ENCODE measurements at places on chromosomes 7 and 10. TPM values are rescaled to one million over a fixed set of nuclear protein-coding genes. Genes with fewer than 3 reads are reported as not detected.

Gene CRYGN
- polyA plus RNA-seq, result not detected

Gene CCDC172
- polyA plus RNA-seq, result not detected

Gene TSPAN15
- polyA plus RNA-seq, result 0.13 TPM

Gene TMEM196
- not detected for polyA plus RNA-seq

Gene USP54
- 2.8 TPM for polyA plus RNA-seq

DNA sequence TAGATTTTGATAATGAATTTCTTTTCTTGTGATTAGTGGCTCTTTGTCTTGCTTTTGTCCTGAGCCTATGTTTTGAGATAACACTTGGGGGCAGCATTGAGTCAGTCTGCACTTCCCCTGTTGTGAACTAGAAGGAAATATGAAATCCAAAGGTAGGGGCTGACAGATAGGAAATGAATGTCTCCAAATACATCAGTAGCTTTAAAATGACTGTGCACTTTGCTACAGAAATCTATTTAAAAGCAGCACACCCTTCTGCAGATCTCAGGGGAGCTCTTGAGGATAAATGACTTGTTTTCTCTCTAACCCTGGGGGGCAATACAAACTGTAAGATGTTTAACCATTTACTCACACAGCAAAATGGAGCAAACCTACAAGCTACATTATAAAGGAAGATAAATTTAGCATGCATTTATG, 176.0 kb upstream of the MYO3A start:
- DNase-seq, result no peak

GRCh38 chr7:5695727-5696345, 85.6 kb downstream of the RNF216 start:
- no peak for DNase-seq

GRCh38 chr7:1543826-1544177, 12.2 kb downstream of the TMEM184A start:
- DNase-seq, result no peak

GRCh38 chr10:48231178-48231577, 43.3 kb downstream of the FRMPD2 start:
- DNase-seq, result no peak

GRCh38 chr10:98170249-98171117, 36.0 kb downstream of the R3HCC1L start:
- peak; percentile 59 for DNase-seq

DNA sequence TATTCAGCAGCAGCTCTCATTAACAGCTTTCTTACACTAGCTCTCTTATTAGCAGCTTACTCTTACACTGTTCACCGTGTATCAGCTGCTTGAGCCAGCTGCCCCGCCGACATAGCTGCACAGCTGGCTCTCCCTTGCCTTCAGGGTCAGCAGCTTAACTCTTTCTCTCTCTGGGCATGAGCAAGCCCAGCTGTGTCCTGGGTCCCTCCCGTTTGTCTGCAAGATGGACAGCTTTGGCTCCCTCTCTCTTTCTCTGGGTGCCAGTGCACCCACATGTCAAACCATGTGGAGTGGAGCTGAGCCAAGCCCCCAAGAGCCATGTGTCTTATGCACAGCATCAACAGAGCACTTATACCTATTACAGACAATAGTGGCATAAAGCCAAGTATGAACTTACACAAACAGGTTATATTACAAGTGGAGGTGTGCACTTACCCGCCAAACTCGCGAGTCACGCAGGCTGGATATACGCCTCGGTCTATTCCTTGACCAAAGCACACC, 35.7 kb upstream of the MTPAP start:
- DNase-seq, result peak; percentile 21

DNA sequence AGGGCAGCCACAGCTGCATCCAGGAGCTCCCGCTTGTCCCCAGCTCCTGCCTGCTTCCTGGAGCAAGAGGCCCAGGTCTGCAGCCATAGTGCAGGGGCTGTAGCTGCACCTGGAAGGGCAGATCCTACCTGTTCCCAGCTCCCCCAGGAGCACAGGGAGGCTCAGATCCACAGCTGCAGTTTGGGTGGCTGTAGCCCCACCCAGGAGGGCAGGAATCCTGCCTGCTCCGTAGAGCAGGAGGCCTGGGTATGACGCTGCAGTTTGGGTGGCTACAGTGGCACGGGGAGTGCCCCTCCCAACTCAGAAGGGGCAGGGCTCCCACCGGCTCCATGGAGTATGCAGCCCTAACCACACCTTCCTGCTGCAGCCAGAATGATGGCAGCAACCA, 26.7 kb upstream of the CDCA7L start:
- DNase-seq, result no peak

GRCh38 chr7:16934722-16935340, 53.0 kb upstream of the AGR3 start:
- no peak for DNase-seq

DNA sequence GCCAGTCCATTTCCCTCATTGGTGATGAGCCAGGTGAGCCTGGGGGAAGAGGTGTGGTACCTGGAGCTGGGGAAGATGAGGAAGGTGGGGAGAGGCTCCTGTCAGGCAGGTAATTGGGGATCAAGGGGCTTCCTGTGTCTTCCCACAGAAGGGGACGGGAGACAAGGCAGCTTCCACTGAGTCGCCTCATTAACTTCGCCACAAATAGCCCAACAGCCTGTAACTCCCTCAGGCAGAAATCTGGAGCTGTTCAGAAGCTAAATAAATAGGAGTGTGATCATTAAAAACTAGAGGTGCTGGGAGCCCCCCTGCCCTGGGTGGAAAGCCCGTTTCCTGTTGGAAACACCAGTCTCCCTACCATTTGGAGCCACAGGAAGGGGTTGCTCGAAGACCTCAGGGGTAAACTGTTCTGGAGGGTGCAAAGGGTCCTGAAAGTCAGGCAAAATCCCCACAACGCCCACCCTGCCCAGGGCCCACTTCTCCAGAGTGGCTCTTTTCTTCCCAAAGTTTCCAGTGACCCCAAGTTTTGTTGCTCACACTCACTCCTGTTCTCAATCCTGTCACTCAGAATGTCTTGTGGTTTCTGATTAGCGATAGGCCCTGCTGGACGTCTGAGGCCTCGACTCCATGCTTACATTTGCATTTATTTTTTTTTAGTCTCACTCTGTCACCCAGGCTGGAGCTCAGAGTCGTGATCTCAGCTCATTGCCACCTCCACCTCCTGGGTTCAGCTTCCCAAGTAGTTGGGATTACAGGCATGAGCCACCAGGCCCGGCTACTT, 25.7 kb downstream of the UNC5B start:
- no peak for DNase-seq

DNA sequence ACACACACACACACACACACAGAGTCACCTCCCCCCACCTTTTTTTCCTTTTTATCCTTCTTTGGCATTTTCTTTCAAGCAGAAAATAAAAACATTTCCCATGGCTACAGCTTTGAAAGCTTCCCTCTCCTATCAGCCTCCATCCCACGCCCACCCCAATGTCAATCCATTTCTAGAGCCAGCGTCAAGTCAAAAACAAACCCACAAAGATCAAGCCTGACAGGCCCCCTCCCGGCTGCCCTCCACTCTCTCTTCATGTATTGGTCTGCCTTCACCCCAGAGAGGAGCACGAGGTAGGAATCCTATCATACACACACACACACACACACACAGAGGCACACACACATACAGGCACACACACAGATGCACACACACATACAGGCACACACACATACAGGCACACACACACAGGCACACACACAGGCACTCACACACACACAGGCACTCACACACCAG, 8.0 kb upstream of the TNRC18 start:
- DNase-seq, result no peak

- DNase-seq, result no peak
These were observed 42.5 kb downstream of the ZCCHC24 start for GRCh38 chr10:79402951-79403350.

DNA sequence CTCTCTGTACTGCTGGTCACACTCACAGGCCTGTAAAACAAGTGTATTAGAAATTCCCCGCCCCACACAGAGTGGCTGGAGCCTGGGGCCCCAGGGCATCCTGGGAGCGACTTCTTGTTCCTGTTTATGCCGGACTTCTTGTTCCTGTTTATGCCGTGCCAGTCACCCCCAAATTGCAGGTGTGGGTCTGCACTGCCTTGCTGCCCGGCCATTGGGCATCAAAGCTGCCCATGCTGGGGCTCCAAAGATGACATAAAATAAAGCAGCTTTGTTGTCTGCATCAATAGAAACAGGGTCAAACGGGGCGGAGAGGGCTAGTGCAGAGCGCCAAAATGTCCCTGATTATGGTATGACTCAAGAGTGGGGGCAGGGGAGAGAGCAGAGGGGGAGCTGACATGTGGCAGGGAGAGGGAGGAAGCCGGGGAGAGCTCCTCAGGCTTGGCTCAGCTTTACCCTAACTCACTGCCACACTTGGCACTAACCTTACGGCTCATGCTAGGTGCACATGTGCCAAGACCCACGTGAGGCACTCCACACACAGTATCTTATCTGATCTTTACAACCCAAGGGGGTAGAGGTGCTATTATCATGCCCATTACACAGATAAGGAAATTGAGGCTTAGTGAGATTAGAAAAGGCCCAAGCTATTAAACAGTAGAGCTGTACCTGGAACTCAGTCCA, 98.4 kb downstream of the PIP4K2A start:
- peak; percentile 72 for DNase-seq

GRCh38 chr10:92886334-92886961, 38.1 kb downstream of the EXOC6 start:
- no peak for DNase-seq

- no peak for DNase-seq
These were observed 41.7 kb upstream of the OCM start for GRCh38 chr7:5838761-5839500.

DNA sequence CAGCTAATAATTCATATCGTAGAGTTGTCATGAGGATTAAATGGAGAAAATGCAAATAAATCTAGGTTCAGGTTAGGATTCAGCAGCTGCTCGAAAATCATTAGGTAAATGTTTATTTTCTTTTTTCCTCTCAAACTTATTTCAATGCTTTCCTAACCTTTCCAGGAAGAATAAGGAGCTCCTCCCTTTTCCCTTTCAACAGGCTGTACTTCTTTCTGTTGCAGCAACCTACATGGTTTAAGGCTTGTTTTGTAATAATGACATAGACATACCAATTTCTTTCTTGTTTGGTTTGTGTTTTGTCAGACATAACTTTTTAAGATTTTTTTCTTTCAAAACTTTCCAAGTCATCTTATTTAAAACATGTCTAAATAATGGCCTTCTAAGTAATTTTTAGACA, 18.2 kb downstream of the GPR141 start:
- no peak for DNase-seq
